ENCODE measurements at places on chromosomes 3 and 15. TPM values are rescaled to one million over a fixed set of nuclear protein-coding genes. Genes with fewer than 3 reads are reported as not detected.

Gene KLHL6
- total RNA-seq, result 4.5 TPM

Gene CX3CR1
- 3.1 TPM for total RNA-seq

Gene NRROS
- 16.4 TPM for total RNA-seq

Gene EFCC1
- total RNA-seq, result 2.1 TPM

Gene EFL1
- total RNA-seq, result 15.1 TPM

Gene CAMK1
- 94.8 TPM for total RNA-seq

Gene ZNF774
- 0.90 TPM for total RNA-seq

Gene ARRDC4
- 27.1 TPM for total RNA-seq

Gene C3orf20
- not detected for total RNA-seq

Measured in tibial nerve (tissue), 4 donors.